ENCODE measurements at places on chromosomes 7 and 10.

- DNase-seq, result no peak
Observed at GRCh38 chr7:88289564-88290025, 17.1 kb downstream of the STEAP4 start.

DNA sequence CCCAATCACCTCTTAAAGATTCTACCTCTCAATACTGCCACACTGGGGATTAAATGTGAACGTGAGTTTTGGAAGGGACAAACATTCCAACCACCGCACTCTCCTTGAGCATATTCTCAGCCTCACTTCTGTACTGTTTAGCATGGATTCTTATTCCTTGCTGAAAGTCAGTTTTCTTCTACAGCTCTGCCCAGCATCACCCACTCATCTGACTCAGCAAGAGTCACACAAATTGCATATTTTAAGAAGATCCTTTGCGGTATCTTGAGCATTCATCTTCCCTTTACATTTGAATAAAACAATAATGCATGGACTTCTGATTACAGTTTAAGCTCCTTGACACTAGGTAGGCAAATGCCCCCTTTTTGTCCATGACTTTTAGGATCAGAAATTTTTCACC lies 251.6 kb upstream of the MKLN1 start:
- no peak for DNase-seq

GRCh38 chr10:133237588-133238465 lies at the start of gene VENTX:
Gene VENTX, plus strand, starts transcription at chr10:133237855. Its CDS starts 60 bp downstream, at chr10:133237915.
- no peak for DNase-seq

GRCh38 chr10:15122477-15123030 lies 25.4 kb downstream of the RPP38 start:
- no peak for DNase-seq

DNA sequence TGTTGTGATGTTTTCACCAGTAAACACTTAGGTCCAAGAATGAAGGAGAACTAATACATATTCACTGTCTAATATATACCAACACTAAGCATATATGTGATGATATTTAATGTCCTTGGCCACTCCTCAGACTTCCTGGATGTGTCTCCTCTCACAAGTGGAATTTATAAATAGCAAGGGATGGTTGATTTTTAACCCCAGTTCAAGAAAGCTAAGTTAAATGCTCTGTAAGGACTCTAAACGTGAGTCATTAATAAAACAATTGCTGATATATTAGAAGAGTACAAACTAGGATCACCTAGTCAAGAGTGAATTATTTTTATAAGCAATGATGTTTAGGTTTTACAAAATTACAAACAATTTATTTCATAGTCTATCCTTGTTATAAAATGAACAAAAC lies 355.9 kb upstream of the TMEM229A start:
- DNase-seq, result no peak

DNA sequence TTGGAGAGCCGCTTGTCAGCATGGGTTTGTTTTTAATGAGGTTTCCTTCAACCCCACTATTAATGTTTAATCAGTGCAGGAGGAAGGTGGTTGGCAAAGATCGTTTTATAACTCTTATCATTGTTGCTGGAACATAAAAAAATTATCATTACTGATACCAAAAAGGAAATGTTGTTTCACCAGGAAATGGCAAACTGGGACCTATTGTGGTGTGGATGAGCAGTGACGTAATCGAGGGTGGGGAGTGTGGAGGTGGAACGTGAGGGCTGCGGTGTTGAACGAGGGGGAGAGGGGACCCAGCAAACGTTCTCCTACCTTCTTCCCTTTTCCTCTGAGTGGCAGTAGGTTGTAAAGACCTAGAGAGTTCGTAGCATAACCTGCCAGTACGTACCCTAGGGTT lies 71.9 kb upstream of the TOMM7 start:
- DNase-seq, result no peak

- DNase-seq, result no peak
Observed at GRCh38 chr10:60093317-60093716, 187.0 kb upstream of the CCDC6 start.

- peak; percentile 68 for DNase-seq
Observed at GRCh38 chr10:78458983-78459638, 425.4 kb downstream of the RPS24 start.

DNA sequence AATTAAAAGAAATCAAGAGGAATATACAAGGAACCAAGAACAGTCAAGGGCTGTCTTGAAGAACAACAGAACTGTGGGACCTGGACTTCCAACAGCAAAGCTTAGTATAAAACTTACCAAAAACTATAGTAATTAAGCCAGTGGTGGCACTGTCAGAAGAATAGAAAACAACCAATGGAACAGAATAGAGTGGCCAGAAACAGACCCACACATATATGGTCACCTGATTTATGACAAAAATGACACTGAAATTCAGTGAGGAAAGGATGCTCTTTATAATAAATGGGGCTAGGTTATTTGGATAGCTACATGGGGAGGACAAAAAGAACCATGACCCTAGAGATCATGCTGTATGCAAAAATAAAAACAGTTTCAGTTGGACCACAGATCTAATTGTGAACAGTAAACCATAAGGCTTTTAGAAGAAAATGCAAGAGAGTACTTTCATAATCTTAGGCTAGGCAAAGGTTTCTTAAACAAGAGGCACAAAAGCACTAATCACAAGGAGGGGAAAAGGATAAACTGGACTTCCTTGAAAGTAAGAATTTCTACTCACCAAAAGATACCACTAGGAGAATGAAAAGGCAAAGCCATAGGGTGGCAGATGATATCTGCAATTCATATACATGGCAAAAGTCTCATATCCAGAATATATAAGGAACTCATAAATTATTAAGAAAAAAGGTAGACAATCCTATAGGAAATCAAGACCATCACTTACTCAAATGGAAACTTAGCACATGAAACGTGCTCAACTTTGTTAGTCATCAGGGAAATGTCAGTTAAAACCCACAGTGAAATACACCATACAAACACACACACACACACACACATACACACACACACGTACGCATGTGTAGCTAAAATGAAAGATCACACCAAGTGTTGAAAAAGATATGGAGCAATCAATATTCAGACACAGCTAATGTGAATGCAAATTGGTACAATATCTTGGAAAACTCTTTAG lies 20.8 kb downstream of the HYCC1 start:
- no peak for DNase-seq

DNA sequence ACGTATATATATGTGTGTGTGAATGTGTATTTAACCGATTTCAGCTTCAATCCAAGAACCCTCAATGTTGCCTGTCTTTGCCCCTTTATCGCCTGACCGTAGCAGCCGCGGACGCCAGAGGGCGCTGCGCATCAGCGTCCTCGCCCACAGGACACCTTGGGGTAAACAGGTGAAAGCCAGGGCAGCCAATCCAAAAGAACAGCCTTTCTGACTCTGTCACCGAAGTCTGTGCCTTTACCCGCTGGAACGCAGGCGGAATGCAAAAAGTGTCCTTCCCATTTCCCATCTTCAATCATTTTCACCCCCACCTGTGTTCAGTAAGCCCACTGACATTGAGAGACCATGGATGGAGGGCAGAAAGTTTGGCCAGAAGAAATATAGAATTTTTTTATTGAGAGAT lies 3.6 kb downstream of the NXPH1 start:
- DNase-seq, result peak; percentile 72

GRCh38 chr7:42340436-42340835 lies 103.4 kb upstream of the GLI3 start:
- DNase-seq, result no peak

DNA sequence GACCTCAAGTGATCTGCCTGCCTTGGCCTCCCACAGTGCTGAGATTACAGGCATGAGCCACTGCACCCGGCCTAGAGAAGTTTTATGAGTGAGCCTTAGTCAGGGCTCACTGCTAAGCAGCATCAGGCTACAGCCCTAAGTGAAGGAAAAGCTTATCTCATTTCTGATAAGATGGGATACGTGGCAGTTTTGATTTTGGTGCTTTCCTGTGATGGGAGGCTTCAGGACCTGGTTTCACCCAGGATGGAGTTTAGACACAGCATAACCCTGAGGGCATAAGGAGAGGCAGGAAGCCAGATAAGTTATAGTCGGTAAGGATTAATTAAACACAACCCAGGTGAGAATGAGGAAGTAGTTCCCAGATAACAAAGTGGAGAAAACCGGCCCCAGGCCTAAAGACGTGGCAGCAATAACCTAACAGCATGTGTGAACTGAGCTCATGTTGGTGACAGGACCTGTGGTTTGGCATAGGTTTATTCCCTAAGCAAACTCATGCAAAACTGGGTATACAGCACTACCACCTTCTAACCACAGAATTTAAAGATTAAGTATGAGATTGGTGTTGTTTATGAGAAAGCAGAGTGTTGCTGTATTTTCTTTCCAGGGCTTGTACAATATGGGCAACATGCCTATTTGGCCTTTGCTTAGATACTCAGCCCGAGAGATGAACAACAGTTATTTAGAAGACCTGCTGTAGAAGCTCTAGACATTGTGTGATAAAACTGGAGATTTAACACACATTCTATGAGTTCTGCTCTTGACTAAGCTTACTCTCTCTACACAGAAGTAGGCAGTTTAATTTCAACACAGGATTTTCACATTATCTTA lies 119.4 kb downstream of the COL28A1 start:
- no peak for DNase-seq

DNA sequence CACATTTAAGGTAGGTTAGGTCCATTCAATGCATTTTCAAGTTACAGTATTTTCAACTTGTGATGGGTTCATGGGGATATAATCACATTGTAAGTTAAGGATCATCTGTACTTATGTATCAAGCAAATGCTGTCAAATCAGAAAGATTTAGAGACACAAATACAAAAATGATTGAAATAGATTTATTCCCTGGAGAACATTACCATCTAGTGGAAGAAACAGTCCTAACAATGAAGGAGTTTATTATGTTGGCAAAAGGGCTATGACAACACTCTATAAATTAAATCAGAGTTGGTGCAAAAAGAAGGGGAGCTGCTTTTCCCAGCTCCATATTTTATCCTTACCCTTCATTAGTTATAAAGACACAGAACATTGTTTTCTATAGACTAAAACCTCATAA lies 69.0 kb downstream of the PRSS58 start:
- DNase-seq, result peak; percentile 18

DNA sequence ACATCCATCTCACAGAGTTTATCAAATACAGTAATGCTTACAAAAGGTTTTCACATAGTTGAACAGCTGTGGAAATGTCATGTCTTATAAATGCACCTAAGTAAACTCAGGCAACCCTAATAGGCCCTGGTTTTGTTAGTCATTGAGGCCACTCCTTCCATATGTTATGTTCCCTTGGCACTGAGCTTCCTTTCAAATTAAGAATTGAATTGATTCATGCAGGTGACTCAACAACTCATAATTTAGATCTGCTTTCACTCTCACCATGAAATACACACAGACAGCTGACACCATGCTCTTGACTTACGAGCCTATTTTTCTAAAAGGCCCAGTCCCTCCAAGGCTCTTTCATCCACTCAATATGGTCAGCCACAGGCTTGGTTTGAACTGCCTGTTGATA lies 476.9 kb downstream of the KCNMA1 start:
- peak; percentile 60 for DNase-seq
